ENCODE measurements at places on chromosomes 12 and 14.
A peak's percentile ranks its signal among the peaks of the same experiment; 100 is the strongest.

- DNase-seq: no peak
Observed at GRCh38 chr14:59511916-59512575, 27.7 kb downstream of the JKAMP start.

DNA sequence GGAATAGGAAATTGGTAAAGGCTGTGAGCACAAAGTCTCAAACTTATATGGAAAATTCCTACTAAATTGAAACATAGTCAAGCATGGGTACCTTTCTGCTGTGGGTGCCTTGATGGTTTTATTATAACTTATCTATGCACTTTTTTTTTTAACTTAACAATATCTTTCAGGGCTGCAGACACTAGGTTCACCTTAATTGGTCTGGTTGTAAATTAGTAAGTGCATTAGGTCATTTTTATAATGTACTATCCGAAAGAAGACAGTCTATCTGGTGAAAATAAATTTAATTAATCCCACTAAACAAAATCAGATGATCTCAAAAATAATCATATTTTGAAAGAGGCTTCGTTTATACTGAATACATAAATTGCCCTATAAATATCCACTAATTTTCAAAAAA lies 446.8 kb upstream of the DCN start:
- no peak for DNase-seq

DNA sequence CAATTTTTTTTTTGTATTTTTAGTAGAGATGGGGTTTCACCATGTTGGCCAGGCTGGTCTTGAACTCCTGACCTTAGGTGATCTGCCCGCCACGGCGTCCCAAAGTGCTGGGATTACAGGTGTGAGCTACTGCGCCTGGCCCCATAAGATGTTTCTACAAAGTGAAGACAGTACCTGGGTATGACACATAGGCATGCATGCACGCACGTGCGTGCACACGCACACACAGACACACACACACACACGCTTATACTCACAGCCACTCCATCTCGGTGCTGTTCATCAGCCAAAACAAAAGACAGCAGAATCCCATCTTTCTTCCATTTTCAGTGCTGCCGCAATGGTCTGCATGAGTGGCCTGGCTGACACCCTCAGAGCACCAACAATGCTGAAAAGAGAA lies 63.9 kb downstream of the VCPKMT start:
- no peak for DNase-seq

DNA sequence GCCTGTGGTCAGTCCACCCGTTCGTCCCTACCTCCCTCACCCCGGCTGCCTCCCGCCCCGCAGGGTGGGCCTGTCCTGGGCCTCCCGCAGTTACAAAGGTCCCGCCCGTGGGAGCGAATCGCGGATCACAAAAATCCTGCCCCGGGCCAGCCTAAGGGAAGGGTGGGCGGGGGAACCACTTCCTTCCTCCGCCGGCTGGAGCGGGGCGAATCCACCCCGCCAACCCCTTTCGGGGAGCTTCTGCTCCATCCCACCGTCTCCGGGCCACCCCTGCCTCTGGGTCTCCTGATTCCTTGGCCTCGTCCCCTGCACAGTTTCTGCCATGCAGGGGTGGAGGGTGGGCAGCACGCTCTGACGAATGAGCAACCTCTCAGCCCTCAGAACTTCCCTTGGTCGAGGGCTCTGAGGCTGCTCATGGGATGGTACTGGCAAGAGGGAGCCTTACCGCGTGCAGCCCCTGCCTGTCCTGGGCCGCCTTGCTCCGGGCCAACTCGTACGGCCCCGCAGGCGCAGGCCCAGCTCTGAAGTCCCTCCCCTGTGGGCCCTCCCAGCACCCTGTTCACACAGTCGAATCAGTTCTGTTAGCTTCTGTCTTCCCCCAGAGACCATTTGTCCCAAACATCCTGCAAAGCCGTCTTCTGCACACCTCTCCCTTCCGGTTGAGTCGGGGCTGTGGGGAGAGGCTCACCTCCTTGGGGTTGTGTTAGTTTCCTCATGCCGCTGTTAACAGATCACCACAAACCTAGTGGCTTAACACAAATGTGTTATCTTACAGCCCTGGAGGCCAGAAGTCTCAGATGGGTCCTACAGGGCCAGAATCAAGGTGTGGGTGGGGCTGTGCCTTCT lies 589 bp upstream of the HVCN1 start:
- DNase-seq: peak; percentile 12

GRCh38 chr12:6280672-6281071 lies 29.8 kb upstream of the PLEKHG6 start:
- no peak for DNase-seq

DNA sequence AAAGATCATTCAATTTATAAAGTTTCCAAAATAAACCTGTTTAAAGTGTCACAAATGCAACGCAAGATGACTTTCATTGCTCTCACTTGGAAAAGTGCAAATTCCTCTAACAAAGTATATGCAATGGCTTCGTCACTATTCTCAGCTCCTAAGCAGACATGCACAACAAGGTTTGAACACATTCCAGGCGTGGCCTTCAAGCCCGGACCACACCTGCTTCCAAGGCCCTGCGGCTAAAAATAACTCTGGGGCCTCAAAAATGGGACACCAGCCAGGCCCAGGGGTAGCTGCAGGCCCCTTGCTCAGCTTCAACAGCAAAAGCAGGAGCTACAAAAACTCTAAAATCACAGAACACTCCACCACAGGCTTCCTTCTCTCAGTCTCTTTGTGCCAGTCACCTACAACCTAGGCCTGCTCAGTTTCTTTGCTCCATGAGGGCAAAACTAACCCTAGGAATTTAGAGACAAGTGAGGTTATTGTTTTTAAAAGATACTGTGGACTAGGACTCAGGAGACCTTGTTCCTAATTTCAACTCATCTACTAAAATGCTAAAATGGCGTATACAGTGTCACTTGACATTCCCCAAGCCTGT lies 29.3 kb downstream of the DUSP16 start:
- no peak for DNase-seq

DNA sequence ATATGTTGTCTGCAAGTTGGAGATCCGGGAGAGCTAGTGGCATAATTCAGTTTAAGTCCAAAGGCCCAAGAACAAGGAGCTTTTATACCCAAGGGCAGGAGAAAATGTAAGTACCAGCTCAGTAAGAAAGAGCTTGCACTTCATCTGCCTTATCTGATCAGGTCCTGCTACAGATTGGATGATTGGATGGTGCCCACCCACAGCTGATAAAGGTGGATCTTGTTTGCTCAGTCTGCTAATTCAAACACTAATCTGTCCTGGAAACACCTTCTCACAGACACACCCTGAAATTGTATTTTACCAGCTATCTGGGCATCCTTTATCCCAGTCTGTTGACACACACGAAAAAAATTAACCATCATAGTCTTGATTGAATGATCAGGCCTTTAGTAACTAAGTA lies 230.7 kb upstream of the SLC16A7 start:
- no peak for DNase-seq

- DNase-seq: peak; percentile 69
Observed at GRCh38 chr12:85805654-85806053, 30.6 kb downstream of the RASSF9 start.

DNA sequence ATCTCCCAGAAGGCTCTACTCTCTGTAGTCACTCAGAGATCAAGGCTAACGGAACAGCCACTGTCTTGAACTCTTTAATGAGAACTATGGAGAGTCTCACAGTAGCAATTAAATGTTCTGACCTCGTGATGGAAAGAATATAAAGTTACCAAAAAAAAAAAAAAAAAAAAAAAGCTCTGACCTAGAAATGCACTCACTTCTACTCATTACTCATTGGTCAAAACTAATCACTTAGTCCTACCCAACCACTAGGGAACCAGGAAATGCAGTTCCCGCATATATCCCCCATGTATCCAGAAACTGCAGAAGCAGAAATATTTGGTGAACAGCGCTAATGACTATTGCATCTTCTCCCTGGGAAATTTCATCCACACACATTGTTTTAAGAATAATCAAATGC lies 29.5 kb upstream of the C12orf76 start:
- DNase-seq: no peak

- DNase-seq: no peak
Observed at GRCh38 chr12:56546680-56547079, 25.1 kb downstream of the RBMS2 start.

DNA sequence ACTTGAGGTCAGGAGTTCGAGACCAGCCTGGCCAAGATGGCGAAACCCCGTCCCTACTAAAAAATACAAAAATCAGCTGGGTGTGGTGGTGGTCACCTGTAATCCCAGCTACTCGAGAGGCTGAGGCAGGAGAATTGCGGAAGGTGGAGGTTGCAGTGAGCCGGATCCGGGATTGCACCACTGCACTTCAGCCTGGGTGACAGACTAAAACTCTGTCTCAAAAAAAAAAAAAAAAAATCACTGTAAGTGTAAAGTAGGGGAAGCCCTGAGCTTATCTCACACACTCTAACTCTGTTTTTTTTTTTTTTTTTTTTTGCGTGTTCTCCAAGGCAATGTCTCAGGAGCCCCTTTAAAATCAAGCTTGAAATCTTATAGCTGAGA lies 421 bp upstream of the RBMS2 start:
- no peak for DNase-seq

DNA sequence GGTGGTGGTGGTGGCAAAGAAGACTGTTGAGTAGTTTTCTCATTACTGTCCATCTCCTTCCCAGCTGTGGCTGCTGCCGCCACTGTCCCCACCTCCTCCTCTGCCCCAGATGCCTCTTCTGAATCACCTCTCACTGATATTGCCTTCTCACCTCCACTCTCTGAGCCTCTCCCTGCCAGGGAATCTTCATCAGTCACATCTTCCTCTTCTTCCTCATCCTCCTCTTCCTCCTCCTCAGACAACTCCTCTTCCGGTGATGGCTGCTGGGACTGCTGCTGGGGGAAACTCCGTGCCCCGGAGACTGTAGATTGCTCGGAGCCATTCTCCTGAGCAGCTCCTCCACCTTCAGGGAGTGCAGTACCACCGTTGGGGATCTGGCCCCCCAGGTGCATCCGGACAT lies 2.9 kb downstream of the SALL2 start:
- DNase-seq: no peak

DNA sequence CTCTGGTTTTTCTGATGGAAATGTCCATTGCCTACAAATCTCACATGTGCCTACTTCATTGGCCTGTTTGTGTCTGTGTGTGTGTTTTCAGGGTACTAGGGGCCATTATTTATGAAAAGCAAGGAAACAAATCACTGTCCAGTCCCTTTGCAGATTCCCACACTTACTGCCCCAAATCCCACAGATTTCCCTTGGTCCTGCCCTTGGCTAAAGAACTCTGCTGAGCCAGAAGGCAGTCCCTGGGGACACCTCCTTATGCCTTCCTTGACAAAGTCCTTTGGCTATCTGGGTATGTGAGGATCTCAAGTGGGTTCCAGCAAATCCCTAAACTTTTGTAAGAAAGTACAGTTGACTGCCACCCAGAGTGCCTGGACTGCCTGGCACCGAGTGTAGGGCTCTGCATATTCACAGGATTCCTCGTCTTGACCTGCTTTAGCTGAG lies 388.1 kb downstream of the BCAT1 start:
- no peak for DNase-seq

DNA sequence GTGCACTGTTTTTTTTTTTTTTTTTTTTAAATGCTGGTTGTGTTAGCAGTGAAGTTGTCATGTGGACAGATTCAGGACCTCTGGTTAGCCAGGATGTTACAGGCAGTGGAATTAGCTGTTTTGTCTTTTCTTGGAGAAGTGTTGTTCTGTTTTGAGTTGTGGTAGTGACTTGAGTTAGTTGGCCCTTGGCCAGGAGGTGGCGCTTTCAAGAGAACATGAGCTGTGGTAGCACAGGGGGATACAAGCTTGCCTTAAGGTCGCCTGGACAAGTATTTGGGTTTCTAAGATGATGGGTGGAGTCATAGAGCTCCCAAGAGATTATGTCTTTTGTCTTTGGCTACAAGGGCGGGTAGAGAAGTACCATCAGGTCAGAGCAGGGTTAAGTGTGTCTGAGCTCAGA lies 33.3 kb upstream of the CCDC198 start:
- no peak for DNase-seq

- peak; percentile 55 for DNase-seq
Observed at GRCh38 chr12:69553628-69554248, 31.5 kb upstream of the CCT2 start.

- no peak for DNase-seq
Observed at GRCh38 chr12:78672033-78672432, 192.5 kb upstream of the SYT1 start.

DNA sequence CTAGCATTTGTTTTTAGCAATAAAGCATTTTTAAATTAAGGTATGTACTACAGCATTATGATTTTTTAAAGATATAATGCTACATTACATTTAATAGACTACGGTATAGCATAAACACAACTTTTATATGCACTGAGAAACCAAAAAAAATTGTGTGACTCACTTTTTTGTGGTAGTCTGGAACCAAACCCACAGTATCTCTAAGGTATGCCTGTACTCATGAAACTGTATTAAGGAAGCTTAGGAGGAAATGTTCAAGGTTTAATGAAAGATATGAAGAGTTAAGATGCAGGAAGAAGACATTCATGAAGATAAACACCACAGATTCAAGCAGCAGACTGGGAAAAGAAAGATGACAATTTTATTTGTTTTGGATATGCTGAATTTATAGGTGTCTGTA lies 51.7 kb downstream of the PPP1R12A start:
- peak; percentile 33 for DNase-seq

GRCh38 chr12:82973592-82973991 lies 286.9 kb downstream of the TMTC2 start:
- DNase-seq: no peak

Measured in AG10803 (cell line).